Gastroesophageal sphincter (tissue), 4 donors: ENCODE measurements at places on chromosomes 2 and 18. TPM values are rescaled to one million over a fixed set of nuclear protein-coding genes. Genes with fewer than 3 reads are reported as not detected.

GRCh38 chr2:239306274-239307220 lies 94.3 kb downstream of the HDAC4 start:
- ATAC-seq = no peak

DNA sequence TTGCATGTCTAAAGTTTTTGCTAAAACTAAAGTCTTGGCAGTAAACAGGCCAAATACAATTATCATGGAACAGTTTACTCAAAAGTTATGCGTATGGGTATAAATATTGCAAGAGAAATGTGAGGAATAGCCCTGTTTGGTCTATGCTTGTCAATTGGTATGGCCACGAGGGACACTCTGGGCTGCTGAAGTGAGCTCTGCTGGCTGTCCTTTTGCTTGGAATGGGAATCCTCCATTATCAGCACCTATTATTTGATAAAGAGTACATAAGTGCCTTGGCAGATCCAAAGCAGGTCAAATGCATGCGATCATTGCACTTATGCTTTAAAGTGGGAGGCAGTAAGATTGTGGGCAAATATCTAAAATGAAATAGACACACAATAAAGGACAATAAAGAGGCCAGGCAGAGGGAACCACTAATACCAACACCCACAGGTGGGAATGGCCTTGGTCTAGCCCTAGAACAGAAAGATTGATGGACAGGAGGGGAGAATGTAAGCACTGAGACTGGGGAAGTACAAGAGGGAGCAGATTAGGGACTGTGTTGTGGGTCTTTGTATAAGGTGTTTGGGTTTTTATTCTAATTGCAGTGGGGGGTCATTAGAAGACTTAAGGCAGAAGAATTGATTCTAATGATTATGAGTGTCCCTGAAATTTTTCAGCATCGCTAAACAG lies 60.0 kb upstream of the NOSTRIN start:
- ATAC-seq = no peak

DNA sequence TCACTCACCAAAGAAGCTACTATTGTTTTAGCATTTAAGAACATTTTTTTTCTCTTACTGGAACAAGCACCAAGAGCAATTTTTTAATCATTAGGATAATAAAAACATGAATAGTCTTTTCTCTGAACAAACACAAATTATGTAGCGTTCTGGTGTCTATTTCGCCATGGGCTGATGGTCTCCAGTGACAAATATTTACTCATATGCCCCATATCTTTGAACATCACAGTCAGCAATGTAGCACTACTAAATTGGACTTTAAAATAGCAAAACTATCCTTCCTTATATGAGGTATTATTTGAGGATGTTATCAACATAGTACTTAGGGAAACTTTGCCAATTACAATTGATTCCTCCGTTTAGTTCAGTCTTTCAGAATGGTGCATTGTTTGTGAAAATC lies 1326.0 kb upstream of the ZEB2 start:
- ATAC-seq = no peak

DNA sequence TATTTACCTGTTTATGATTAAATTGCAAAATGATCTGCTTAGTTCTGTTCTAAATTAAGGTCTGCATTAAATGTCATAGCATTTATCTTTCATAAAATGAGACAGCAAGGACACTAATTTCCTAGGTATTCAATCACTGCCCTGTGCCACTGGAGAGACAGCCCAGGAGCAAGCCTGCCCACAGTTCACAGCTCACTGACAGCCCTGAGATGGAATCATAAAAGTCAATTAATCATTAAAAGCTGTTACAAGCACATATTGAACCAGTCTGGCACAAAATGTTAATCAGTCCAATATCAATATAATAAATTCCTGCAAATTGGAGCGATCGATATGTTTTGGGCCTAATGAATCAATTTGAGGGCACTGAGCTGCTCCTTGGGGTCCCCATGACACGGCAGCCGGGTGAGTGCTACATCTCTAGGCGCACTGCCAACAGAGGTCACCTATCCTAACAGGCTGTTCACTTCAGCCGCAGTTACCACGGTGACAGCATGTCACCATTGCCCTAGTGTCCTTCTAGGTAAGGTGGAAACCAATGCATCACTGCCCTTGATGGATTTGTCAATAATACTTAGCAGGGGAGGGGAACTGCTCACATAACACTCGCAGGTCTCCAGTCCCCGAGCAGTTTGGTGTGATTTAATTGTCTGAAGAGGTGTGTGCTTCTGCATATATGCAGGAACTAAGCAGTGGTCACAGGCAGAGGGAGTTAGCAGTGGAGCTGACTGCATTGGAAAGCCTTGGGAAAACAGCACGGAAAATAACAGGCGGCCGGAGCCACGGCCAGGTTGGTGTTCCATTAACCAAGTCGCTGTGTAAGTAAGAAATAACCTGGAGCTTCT lies 47.3 kb downstream of the POU3F3 start:
- ATAC-seq = no peak

GRCh38 chr2:47265158-47265557 lies 110.0 kb upstream of the STPG4 start:
- ATAC-seq = no peak

- no peak for ATAC-seq
Observed at GRCh38 chr2:138724729-138725459, 55.3 kb downstream of the NXPH2 start.

- ATAC-seq = peak; percentile 42
Observed at GRCh38 chr2:41853427-41854191, 194.2 kb upstream of the PKDCC start.

GRCh38 chr2:135043345-135043744 lies 3.9 kb downstream of the MAP3K19 start:
- ATAC-seq = no peak

GRCh38 chr2:50838316-50838715 lies 193.6 kb downstream of the NRXN1 start:
- no peak for ATAC-seq

- ATAC-seq = no peak
Observed at GRCh38 chr2:138275881-138276280, 225.7 kb upstream of the SPOPL start.

DNA sequence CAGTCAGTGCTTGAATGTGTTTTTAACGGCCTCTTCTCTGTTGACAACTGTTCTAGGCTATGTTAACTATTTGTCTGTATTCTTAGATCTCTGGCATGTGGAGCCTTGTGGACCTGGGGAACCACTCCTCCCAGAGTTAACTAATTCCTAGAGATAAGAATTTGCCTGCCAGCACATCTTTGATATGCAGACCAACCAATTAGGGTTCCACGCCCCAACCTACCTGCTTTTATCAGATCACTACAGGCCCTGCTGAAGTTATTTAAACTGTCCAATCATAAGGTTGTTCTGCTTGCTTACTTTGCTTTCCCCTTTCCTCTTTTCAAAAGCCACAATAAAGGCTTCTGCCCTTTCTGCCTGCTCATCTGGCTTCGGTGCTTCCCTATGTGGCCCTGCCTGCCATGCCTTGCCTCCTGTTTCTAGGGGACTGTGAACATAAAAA lies 8.5 kb upstream of the CYBRD1 start:
- no peak for ATAC-seq

DNA sequence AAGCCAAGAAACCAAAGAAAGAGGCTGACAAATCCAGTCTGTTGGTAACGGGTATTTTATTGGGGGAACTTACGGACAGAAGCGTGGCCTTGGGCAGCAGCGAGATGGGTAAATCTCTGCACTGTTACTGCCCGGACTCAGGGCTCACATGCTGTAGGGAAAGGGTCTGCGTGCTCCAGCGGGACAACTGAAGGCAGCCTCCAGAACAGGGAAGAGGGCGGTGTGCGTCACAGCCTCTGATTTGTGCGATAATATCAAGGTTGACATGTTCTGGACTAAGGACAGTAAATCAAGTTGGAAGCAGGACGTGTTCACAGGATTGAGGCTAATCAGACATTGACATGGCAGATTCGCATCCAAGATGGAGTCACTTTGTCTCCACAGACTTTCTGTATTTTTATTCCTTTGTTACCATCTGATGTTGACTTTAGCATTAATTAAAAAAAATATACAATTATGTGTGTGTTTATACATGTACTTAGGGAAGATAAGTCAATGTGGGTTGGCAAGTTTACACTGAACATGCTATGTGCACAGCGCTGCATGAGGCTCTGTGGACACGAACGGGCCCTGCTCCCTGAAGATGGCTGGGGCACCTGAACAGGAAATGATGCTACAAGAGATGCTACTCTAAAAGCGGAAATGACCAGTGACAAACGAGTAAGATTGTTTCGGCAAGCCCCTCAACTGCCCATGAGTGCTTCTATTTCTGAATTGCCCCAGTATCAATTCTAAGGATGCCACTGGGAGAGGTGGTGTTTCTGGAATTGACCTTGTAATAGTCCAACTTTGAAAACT lies 22.6 kb upstream of the DCDC2C start:
- no peak for ATAC-seq

DNA sequence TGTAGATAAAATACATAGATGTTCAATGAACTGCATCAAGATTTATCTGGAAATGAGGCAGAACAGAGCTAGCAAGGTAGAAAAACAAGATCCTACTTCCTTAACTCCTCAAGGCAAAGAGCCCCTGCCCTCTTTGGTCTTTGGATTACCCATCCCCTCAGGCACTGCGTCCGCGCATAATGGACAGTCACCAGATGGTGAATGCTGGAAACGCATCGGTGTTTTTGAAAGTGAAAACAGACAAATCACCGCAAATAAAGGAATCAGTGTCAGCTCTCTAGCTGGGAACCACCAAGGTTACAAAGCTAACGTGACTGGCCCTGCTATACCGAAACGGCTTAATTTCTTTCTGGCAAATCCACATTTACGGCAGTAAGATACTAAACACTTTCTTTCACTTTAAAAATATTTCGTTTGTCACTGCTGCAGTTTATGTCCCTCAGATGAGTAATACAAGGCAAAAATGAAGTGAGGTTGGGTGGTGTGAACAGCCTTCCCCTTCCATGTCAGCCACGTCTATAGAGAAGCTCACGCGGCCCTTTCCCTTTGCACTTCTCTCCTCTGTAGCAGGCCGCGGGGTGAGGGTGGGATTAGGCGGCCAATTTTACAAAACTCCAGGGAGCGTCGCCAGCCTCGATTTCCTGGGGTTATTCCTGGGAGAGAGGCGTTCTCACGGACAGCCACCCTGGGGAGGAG lies 627 bp upstream of the GALR1 start:
- no peak for ATAC-seq

- no peak for ATAC-seq
Observed at GRCh38 chr2:137981112-137981656, 16.9 kb downstream of the HNMT start.

DNA sequence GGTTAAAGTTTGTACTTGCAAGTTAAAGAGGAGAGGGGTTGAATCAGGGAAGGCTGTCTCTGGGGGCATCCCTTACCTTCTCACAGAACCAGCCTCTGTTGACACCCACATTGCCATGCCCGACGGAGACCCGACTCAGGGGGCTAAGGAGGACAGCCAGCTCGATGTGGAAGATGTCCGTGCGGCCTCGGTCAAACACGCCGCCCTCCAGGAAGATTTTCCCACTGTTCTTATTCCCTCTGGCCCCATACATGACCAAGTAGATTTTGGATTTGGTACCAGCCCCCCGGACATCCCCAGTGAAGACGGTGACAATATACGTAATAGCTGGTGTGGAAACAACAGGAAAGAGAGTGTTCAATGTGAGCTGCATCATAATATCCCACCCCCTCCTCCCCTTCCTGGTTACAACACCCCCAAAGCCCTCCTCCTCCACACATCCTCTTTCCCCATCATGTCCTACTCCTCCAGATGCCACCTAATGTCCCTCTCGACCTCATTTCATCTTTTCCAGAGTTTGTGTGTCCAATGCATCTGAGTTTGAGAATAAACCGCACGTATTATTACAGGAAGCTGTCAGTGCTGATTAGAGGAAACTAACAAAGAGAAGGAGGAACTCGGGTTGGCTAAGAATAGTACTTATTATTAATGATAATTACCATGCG lies 55.7 kb downstream of the LOXHD1 start:
- ATAC-seq = no peak

- peak; percentile 82 for ATAC-seq
Observed at GRCh38 chr18:9683418-9684396, 24.4 kb upstream of the RAB31 start.

DNA sequence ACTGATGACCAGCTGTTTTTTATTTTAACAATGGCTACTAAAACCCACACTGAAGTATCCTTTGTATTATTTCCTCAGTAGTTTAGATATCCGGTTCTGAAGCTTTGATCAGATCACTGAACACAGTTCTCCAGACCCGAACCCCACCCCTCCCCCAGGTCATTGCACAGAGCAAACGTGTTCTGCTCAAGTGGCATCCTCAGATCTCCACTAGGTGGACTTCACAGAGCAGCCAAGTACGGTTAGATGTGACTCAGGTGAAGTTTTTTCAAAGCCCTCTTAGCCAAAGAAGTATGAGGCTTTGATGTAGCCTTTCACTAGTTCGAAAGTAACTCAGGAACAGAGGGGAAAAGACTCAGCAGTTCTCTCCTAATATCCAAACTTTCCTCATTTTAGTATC lies 142.7 kb upstream of the NRP2 start:
- ATAC-seq = no peak

GRCh38 chr18:54392543-54393023 lies 34.9 kb downstream of the C18orf54 start:
- ATAC-seq = no peak

- ATAC-seq = no peak
Observed at GRCh38 chr2:86068136-86068588, 37.5 kb downstream of the POLR1A start.

DNA sequence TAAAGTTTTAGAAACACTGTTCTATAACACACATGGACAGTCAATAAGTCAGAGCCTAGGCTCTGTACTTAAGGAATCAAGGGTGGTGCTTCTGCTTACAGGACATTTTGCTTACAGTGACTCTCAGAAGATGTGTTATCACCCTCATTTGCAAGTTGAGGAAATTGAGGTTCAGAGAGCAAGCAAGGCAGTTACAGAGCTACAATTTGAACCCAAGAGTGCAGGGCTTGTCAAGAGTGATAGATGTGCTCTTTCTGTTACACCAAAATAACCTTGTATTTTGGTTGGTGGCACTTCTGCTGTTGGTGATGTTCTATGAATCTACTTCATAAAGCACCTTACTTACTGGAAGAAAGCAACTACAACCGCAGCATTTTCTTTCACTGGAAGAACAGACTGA lies 170.2 kb downstream of the THADA start:
- ATAC-seq = no peak

DNA sequence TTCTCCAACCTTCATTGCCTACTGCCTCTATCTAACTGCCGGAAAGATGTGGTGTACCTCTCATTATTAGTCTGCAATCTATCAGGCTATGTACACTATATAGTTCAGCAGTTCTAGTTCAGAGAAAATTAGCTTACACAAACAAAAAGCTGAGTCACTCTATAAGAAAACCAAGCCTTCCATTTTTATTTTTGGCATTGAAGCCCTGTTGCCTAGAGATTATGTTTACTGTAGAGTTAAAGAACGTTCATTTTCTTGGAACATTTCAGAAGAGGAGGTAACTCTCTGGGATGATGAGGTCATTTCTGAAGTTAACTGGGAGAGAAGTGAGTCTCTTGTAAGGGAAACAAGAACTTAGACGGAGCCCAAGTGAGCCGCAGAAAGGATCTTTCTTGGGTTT lies 133.5 kb downstream of the FAM124B start:
- peak; percentile 46 for ATAC-seq

GRCh38 chr2:125397535-125398251 lies 1258.3 kb upstream of the GYPC start:
- ATAC-seq = no peak

Gene COL3A1
- 211 TPM for total RNA-seq

Gene DRC1
- total RNA-seq = 0.27 TPM

Gene ALPG
- not detected for total RNA-seq

Gene TUBA3D
- not detected for total RNA-seq

Gene C2orf74
- total RNA-seq = 24.0 TPM

Gene NHEJ1
- total RNA-seq = 25.5 TPM

Gene EFR3B
- total RNA-seq = 1.7 TPM

Gene DSG2
- total RNA-seq = 1.4 TPM

Gene CRYGC
- not detected for total RNA-seq

Gene CDH2
- 12.9 TPM for total RNA-seq
